Fibroblast of gingiva (primary cell): ENCODE measurements at places on chromosomes 5 and 9.

DNA sequence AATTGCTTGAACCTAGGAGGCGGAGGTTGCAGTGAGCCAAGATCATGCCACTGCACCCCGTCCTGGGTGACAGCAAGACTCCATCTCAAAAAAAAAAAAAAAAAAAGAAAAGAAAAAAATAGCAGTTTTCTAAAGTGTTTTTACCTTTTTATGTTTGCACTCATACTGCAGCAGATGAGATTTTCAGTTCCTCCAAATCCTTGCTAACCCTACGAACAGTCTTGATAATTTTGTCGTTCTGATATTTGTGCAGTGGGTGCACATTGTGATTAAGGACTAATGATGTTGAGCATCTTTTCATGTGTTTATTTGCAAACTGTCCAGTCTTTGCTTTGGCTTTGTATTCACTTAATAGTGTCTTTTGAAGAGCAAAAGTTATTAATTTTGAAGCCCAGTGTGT lies 42.9 kb downstream of the ZCCHC7 start:
- no peak for DNase-seq

DNA sequence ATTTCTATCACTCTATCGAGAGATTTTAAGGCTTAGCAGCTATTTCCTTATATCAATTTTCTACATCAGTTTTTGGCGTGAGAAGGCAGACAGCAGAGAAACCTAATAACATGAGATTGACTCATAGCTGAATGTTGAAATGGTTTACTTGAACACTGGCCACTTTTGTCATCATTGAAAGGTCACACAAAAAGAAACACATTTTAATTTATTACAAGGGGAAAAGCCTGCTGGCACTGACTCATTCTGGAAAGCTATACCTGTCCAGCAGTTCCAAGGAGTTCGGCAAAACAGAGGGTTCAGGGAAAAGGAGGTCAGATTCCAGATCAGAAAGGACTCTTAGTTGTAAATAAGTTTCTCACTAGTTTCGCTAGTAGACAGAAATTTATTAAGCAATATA lies 566.4 kb downstream of the DNAH5 start:
- DNase-seq: peak; percentile 10

DNA sequence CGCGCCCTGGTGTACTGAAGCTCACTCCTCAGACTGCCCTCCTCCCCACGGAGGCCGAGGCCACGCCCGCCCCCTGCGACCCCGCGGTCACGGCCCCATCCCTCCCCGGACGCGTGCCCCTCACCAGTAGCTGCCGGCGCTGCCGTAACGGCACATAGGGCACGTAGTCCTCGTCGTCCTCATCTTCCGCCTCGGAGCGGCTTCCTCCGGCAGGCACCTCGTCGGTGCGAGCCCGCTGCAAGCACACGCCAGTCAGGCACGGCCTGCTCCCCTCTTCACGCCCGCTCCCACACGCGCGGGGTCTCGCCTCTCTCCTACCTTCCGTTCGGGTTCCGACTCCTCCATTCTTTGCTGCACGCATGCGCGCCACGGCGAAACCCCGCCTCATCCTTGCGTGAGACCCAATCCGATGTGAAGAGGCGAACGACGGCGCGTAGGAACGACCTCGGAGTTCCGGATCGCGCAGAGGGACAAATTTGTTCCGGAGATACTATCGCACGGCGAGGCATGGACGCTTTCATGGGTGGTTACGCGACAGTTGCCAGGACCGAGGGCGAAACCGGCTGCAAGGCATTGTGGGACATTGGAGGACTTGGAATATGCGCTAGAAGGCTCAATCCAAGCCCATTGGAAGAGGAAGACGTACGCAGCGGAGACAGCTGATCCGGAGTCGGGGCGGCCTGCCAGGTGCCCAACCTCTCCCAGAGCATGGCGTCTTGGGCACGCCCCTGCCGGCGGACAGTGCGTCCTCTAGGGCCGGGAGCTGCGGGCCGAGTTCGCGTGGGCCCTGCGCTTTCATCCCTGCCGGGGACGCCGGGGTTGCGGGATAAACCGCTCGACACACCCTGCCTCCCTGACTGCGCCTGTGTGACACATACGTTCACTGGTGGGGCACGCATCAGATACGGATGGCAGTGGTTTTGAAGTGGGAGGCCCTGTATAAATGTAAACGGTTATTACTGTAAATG lies at the start of gene DDX41:
DDX41 (minus strand) TSS at position 361 of the 968 bp plus-strand sequence; CDS start at position 345, 16 bp downstream.
- peak; percentile 100 for DNase-seq

DNA sequence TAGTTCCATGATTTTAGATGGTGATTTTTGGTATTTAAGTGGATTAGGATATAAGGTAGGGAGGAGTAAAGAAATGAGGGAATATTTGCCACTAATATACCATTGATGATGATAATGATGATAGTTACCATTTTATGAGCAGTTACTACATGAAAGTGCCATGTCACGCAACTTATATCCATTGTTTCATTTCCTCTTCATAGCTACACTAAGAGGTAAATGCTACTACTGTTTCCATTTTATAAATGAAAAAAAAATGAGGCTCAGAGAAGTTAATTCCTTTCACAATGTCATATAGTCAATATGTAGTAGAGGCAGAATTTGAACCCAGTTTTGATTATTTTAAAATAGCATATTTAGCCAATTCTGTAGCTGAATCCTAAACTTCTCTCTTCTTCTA lies 112.2 kb upstream of the ADRA1B start:
- DNase-seq: no peak

DNA sequence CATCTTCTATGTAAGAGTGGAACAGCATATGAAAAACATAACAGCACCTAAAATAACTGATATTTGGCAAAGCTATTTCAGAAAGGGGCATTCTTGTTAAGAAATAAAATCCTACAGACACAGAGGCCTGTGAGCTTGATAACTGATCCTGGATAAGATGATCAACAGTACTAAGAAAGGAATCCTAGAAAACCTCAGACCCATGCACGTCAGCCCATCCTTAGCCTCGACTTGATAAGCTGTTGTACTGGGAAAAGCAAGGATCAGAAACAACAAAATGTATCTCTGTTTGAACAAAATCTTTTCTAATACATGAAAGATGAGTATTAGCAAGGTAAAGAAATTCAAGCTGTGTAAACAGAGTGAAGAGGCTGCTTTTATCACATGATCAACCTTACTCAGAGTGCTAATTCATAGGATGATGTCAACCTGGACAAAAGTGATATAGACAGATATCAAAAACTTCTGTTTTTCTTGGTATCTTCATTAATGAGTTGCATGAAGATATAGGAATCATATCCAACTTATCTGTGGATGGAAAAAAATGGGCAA lies 15.2 kb downstream of the LIFR start:
- no peak for DNase-seq

DNA sequence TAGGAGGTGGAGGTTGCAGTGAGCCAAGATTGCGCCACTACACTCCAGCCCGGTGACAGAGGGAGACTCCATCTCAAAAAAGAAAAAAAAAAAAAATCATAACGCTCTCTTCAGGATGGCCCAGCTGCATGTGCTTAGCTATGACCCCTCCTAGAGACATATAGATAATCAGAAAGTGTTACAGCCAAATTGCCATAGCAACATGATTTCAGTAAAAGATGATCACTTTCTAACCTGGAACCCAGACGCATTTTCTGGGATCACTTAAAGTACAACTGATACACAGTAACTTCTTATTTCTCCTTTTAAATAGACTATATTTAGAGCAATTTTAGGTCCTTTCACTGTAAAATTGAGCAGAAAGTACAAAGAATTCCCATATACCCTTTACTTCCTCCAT lies 372.9 kb downstream of the CDH18 start:
- no peak for DNase-seq
